ENCODE measurements at places on chromosomes 1 and 21. TPM values are rescaled to one million over a fixed set of nuclear protein-coding genes. Genes with fewer than 3 reads are reported as not detected.
A peak's percentile ranks its signal among the peaks of the same experiment; 100 is the strongest.

Gene TAL1
- 15.4 TPM for total RNA-seq

Gene KRTAP10-4
- total RNA-seq, result not detected

Gene C1QA
- total RNA-seq, result 935 TPM

Gene PYGO2
- total RNA-seq, result 27.4 TPM

Gene GFI1
- total RNA-seq, result 3.3 TPM

Gene TRABD2B
- total RNA-seq, result 1.8 TPM

Gene CYP4B1
- total RNA-seq, result 210 TPM

GRCh38 chr1:154813846-154814505 lies 56.1 kb downstream of the KCNN3 start:
- DNase-seq, result no peak

- no peak for DNase-seq
Observed at GRCh38 chr1:98458511-98459485, 202.7 kb upstream of the SNX7 start.

DNA sequence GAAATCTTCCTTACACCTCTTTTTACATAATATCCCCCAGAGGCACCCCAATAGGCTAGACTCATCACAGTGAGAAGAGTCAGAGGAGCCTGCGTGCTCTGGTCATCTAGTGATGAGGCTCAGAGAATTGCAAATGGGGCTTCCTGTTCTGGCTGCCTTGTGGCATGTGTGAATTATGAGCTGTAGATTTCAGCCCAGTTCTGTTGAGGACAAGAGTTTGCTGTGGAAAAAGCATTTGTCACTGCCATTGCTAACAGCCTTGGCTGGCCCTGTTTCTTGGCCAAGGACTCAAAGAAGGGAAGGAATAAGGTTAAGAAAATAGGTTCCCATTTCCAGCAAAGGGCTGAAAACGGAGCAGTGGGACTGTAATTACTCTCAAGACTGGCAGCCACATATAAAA lies 30.7 kb downstream of the MRAP start:
- DNase-seq, result no peak

- no peak for DNase-seq
Observed at GRCh38 chr1:230084408-230085177, 17.6 kb downstream of the GALNT2 start.

GRCh38 chr1:48099072-48099773 lies 102.0 kb upstream of the TRABD2B start:
- no peak for DNase-seq

DNA sequence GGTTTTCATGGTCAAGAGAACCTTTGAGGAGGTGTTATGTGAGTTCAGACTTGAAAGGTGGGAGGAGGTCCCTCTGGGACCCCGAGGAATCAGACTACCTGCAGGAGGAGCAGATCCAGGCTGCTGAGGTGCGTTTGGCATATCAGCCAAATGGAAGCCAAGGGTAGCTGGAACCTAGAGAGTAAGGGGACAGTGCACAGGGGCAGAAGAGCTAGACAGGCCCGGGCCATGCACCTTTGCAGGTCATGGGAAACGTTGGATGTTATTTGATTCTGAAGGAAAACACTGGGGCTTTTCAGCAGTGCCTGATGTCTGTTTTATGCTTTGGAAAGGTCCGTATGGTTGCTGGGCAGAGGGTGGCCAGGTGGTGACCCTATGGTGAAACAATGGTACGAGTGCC lies 169.2 kb downstream of the PGBD5 start:
- no peak for DNase-seq

DNA sequence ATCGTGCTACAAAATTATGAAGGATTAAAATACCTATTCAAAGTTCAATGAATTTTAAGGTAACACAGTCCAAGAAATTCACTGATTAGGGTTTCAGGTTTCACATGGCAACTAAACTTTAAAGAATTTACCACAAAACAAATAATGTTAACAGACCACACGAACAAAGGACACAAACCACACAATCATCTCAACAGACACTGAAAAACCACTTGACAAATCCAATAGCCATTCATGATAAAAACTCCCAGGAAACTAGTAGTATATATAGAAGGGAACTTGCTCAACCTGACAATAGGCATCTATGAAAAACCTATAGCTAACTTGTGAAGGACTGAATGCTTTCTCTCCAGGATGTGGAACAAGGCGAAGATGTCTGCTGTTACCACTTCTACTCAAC lies 21.1 kb upstream of the SH2D5 start:
- DNase-seq, result no peak

GRCh38 chr1:31523769-31524168 lies 52.5 kb upstream of the TINAGL1 start:
- peak; percentile 90 for DNase-seq

DNA sequence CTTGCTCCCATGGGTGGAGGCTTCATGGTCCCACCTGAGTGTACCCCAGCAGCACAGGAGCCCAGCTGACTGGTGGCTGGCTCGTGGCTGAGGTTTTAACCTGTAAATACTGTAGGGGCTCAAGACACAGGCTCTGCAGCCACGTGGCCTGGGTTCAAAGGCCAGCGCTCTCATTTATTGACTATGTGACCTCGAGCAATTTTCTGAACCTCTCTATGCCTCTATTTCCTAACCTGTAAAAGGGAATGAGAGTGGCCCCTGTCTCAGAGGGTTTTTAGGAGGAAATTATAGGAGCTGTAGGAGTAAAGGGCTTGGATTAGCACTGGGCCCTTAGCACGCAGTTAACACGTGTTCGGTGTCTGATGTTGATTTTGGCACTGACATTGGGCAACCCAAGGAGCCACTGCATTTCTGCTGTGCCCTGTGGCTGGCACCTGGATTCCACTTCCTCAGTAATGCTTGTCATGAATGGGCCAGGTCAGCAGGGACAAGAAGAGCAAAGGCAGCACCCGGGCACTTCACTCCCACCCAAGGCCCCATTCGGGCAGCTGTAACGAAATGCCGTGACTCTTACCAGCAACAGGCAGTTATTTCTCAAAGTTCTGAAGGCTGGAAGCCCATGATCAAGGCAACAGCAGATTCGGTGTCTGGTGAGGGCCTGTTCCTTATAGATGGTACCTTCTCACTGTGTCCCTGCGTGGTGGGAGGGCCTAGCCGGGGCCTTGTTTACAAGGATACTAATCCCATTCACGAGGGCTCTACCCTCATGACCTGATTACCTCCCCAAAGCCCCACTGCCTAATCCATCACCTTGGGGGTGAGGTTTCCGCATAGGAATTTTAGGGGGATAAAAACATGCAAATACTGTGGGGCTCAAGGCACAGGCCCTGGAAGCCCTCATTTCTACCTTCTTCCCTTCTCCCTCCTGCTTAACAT lies 25.2 kb downstream of the ARHGEF10L start:
- DNase-seq, result no peak

- no peak for DNase-seq
Observed at GRCh38 chr1:230160957-230161771, 94.1 kb downstream of the GALNT2 start.

DNA sequence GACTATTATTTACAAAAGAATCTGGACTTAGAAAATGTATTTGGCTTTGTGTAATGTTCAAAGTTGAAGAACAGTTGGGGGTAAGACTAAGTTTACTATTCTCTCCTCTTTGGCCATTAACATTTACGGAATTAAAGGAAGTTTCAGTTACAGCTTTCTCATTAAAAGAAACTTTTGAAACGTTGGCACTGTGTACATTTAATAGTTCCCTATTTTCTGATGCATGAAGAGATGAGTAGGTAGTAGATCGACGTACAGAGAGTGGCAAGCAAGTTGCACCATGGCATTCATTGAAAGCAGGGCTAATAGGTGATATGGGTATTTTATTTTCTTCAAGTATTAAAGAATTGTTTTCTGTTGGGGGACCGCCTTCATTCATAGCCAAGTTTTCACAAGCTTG lies 3.2 kb downstream of the ASPM start:
- DNase-seq, result no peak

GRCh38 chr1:109503935-109504334 lies 5.6 kb downstream of the AMIGO1 start:
- DNase-seq, result no peak

GRCh38 chr1:41341365-41341683 lies 19.9 kb upstream of the FOXO6 start:
- no peak for DNase-seq

- no peak for DNase-seq
Observed at GRCh38 chr1:99218999-99219398, 45.3 kb upstream of the PLPPR4 start.

DNA sequence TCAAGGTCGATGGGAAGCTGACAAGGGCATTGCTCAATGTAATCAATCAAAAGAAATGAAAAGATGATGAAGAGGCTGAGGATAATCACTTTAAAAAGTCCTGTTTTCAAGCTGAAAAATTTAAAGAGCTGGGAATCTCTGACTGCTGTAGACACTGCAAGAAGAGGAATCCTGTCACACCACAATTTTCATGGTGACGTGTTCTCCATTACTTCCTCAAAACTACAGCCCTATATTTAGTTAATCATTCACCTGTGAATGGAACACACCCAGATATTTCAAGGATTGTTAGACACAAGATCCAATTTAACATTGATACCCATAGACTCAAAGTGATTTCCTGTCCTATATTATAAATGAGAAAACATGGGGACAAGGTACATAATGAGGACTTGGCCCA lies 1048.3 kb downstream of the AMY1C start:
- no peak for DNase-seq

- no peak for DNase-seq
Observed at GRCh38 chr1:164017239-164017638, 541.7 kb upstream of the PBX1 start.

- DNase-seq, result no peak
Observed at GRCh38 chr1:175851749-175852148, 108.4 kb upstream of the TNR start.

DNA sequence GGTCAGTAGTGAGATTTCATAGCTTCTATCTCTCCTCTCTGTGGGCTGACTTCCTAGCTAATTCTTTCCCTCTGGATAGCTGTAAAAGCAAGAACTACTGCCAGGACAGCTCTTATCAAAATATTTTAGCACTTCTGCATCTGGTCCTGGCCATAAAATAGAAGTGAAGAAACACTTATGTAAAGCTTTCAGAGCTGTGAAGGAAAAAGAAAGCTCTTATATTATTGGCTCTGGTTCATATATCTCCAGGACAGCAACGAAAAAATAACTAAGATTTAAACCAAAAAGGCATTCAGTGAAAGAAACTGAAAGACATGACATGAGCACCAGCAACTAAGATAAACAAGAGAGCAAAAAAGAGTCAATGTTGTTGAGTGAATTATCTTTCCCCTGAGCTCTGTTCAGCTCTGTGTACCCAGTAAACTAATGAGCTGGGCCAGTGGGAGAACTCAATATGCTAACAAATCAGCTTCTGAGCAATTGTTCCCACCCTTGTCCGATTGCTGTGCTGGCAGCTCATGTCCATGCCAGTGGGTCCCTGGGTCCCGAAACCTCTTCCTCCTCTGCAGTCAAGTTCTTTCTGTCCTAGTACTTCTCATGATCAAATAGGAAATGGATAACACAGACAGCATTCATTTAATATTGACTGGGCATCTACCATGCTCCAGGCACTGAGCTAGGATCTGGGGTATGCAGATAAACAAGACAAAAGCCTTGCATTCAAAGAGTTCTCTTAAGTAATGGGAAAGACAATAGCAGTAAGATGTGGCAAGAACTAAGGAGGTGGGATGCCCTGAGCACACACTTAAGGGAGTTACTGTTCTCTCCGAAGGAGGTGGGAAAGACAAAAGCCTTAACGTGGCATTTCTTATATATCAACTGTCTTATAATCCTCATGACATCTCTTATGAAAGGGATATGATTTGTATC lies 45.3 kb upstream of the MAN1A2 start:
- no peak for DNase-seq

- DNase-seq, result no peak
Observed at GRCh38 chr1:19067182-19067911, 110.9 kb upstream of the IFFO2 start.

- no peak for DNase-seq
Observed at GRCh38 chr1:36984026-36984425, 50.3 kb downstream of the GRIK3 start.

DNA sequence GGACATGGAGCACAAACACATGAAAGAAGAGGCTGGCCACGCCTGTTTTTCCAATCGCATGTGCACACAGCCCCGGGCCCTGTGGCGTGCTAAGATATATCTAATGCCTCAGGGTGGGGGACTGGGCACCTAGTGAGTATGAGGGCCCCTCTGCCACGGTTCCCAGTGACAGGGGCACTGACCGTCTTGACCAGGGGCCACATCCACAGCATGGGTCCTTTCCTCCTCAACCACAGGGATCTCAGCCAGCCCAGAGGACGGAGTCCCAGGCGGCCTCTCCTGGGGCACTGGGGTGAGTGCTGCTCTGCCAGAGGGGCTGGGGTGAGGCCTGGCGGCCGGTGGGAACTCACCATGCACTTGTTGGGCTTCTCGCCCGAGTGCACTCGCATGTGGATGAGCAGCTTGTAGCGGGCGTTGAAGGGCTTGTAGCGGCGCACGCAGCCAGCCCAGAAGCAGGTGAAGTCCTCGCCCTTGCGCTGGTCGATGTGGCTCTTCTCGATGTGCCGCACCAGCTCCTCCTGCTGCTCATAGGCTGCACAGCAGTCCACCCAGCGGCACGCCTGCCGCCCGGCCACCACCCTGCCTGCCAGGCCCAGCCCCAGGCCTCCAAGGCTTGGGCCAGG lies 134.7 kb downstream of the DMRTB1 start:
- DNase-seq, result peak; percentile 69

DNA sequence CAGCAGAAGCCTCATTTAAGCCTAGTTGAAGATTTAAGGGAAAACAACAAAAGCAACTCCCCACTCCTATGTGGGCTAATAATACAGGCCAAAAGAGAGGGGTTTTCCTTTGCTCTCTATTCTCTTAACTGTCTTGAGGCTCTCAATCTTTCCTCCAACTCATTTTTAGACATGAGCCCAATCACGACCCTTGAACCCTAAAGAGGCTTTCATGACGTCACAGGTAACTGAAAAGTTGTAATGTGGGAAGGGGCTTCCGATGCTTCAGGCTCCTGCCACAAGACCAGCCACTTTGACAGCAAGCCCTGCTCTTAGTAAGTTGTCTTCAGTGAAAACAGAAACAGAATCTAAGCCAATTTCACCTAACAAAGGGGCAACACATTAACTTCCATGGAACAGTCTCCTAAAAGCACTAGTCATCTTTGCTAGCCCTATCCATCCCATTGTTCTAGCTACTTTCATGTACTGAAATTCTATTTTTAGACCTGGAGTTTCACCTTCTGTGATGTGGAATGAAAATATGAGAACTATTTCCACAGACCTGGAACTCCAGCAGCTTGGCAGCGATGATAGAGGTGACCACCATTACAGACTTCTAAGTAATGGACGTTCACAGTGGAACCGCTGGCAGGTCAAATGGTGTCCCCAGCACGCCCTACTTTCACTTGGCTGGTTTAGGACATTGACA lies 36.3 kb downstream of the GPR161 start:
- DNase-seq, result no peak

GRCh38 chr1:227999056-227999930 lies 7.5 kb upstream of the WNT3A start:
- DNase-seq, result peak; percentile 80

- no peak for DNase-seq
Observed at GRCh38 chr1:210541680-210542358, 213.1 kb downstream of the HHAT start.

DNA sequence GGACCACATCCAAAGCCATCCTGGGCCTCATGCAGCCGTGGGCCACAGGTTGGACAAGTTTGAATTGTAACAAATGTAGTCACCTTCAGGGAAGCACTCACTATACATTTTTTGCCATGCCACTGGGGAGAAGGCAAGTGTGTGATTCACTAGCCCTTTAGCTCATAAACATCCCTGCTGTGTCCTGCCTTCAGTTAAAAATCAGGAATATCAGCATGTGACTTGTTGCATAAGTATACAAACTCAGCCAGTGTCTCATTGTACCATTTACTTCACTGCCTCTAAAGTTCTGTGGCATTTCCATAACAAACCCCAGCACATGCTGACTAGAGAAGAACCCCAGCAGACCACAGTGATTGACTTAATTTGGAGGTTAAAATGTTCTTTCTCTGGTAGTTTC lies 142.0 kb upstream of the C1orf105 start:
- no peak for DNase-seq

- DNase-seq, result no peak
Observed at GRCh38 chr1:32390904-32391870, 3.1 kb downstream of the BSDC1 start.

Data from lower lobe of right lung (tissue), 2 donors.